ENCODE measurements at places on chromosomes 12 and 14.

DNA sequence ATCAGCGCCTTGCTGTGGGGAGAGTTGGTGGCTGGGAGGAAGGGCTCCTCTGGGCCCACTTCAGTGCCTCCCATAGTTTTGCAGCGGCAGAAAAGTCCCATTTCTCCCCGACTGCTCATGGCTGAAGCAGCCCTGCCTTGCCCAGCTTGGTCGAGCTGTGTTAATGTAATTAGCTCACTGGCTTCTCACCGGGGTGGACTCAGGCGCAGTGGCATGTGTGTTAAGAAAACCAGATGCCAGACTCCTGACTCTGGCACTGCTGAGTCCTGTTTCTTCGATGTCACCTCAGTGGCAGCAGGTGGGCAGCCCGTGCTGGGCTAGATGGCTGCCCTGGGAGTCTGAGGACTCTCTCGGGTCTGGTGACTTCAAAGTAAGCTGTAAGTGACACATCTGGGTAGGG is 47.4 kb downstream of the CHST11 start:
- no peak for DNase-seq

- DNase-seq, result no peak
Observed at GRCh38 chr12:42638697-42639096, 49.2 kb upstream of the PRICKLE1 start.

- no peak for DNase-seq
Observed at GRCh38 chr12:13288937-13289652, 92.6 kb downstream of the EMP1 start.

DNA sequence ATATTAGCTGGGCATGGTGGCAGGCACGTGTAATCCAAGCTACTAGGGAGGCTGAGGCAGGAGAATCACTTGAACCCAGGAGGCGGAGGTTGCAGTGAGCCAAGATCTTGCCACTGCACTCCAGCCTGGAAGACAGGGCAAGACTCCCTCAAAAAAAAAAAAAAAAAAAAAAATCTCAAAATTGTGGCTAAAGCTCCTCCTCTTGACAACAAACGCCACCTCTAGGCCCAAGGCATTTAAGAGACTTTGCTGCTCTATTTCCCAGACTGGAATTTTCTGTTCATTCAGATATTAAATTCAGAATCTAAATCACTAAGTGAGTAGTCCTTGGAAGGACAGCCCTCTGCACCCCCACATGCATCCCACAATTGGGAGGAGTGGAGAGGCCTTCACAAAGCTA is 1.4 kb downstream of the ZFYVE1 start:
- DNase-seq, result no peak

DNA sequence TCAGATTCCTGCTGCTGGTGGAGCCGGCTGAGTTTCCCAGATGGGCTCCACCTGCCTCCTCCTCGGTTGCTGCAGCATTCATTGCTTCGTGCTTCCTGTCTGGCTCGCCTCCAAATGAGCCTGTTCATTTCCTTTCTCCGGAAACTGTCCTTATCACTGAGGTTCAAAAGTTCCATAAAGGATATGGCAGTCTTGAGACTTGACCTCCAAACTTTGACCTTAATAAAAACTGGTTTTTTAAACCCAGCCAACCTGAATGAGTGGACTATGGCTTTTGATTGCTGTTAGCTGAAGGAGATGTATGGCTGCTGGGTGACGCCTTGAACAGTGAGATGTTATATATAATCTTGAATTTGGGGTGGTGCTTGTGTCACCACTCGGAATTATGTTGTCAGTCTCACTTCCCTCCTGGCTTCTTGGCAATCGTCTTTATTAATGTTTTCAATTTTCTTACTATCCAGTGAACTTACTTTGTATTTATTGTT is 62.7 kb downstream of the RASSF3 start:
- DNase-seq, result no peak

- DNase-seq, result no peak
Observed at GRCh38 chr14:49868720-49869114, 16.1 kb upstream of the NEMF start.

DNA sequence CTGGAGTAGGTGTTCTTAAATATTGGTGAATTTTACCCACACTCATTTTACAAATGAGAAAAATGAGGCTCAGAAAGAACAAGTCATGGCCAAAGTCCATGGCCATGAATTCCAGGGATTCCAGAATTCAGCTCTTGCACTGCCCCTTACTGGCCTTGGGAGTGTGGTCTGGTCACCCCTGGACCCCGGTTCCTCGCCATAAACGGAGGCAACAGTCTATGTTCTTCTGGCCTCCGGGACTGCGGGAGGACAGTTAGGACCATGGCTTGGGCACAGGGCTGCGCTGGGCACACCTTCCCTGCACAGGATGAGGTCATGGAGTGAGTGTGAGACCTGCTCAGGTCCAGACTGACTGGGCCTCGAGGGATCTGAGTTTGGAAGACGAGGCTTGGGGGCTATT is 6.9 kb downstream of the CCDC197 start:
- DNase-seq, result no peak

GRCh38 chr12:14572401-14572800 is 4.7 kb upstream of the PLBD1 start:
- DNase-seq, result no peak

DNA sequence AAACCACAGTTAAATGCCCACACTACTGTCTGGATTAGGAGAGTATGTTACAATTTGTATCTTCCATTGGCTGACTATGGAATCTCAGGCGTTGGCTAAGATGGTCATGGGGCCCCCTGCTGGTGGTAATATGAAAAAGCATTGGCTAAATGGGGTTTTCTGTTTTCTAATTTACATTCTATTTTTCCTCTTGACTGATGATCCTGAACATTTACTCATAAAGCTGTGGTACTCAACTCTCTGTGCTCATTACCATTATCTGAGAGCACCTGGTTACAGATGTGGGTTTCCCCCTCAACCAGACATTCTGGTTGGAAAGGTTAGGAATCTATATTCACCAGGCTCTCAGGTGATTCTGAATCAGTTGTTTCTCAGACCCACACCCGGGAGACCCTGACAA is 64.8 kb downstream of the WSCD2 start:
- peak; percentile 61 for DNase-seq

DNA sequence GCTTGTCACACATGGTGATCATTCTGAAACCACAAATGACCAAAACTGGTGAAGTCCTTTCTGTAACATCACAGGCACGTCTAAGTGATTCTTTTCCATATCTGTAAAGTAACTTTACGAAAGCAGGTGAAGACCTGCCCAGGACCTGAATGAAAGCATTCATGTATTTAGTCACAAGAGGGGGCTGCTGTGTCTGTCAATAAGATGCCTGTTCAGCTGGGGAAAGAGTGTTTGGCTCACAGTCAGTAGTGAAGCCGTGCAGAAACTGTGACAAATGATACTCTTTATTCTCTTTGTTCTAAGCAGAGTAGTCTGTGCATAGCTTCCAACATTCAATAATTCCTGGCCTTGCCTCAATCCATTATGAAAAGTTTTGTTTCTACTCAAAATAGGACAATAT is 373.5 kb upstream of the OR4E1 start:
- DNase-seq, result peak; percentile 16
